Erythroblast (primary cell): ENCODE measurements at places on chromosomes 2 and 18.

- no peak for DNase-seq
These were observed 623.8 kb upstream of the NXPH2 start for GRCh38 chr2:139403948-139404347.

GRCh38 chr2:71506222-71507153 is 53.1 kb downstream of the DYSF start:
- DNase-seq = peak; percentile 20

GRCh38 chr2:99451686-99452085 is 38.1 kb downstream of the REV1 start:
- no peak for DNase-seq

GRCh38 chr18:62611453-62612288 is 88.8 kb downstream of the ZCCHC2 start:
- no peak for DNase-seq

DNA sequence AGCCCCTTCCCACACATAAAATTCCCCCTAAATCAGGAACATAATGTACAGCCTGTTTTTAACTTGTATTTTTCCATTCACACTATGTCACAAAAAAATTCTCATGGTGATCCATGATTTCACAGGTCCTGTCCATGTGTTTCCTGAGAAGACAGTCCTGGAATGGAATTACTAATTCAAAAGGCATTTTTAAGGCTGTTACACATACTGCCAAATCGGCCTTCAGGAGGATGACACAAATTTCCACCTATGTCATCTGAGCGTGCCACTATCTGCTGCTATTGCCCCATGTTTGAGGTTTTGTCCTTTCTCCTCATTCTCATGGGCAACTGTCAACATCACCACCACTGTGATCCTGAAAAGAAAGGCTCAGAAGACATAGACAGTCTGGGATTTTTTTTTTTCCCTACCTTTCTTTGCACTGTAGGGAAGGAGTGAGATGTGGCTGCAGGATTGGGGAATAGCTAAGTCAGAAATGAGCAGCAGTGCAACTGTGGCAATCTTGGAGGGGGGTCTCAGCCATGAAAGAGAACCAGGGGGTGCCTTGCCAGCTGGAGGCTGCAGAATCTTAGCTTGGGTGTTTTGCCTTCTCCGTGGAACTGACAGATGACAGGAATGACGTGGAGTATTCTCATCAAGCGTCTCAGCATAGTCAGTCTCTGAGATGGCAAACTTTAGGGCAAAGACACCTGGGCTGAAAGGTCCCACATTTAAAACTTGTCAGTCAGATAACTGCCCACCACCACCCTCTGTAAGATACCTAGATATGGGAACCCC is 73.4 kb downstream of the MARCHF4 start:
- no peak for DNase-seq

DNA sequence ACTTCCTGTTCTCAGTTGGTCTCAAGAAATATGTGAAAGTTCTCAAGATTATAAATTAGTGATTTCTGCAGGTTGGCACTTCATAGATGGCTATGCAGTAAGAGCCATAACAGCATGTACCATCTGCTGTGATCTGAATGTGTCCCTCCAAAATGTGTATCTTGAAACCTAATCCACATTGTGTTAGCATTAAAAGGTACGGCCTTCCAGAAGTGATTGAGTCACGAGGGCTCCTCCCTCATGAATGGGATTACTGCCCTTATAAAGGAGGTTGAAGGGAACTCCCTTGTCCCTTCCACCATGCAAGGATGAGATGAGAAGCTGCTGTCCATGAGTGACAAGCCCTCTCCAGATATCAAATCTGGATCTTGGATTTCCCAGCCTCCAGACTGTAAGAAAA is 45.0 kb downstream of the METTL4 start:
- no peak for DNase-seq

GRCh38 chr2:42492691-42493467 is 903 bp downstream of the KCNG3 start:
- DNase-seq = peak; percentile 15

DNA sequence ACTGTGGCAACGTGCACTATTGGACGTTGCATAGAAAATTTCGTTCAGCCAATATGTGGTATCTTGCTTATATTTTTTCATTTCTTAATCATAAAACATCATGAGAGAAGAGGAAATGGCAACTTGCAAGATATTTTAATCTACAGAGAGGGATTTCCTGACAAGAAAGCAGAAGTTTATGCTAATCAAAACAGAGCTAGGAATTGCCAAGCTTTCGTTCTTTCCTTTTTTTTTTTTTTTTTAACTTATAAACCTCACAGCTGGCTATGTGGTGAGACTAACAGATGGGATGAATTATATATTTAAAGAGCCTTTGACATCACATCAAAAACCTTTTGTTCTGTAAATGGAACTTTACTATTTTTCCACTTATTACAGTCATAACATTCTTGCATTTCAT is 1136.9 kb upstream of the TMEFF2 start:
- DNase-seq = no peak

DNA sequence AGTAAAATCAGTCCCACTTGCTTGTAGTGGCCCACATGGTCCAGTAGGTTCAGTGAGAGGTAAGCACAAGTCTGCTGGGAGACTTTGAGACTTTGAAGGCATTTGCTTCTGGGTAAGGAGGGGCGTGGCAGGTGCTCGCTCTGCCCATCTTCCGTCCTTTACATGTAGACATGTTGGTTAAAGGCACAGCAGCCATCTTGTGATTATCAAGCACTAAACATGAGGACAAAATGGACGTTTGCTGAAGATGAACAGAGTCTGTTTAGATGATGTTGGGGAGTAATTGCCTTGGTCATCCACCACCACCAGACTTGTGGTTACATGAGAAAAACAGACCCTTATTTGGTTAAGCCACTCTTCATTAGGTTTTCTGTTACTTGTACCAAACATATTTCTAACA is 252.8 kb upstream of the PARD3B start:
- DNase-seq = no peak

GRCh38 chr2:38754506-38754905 is 3.3 kb upstream of the SRSF7 start:
- peak; percentile 8 for DNase-seq
